ENCODE measurements at places on chromosomes 4 and X.

DNA sequence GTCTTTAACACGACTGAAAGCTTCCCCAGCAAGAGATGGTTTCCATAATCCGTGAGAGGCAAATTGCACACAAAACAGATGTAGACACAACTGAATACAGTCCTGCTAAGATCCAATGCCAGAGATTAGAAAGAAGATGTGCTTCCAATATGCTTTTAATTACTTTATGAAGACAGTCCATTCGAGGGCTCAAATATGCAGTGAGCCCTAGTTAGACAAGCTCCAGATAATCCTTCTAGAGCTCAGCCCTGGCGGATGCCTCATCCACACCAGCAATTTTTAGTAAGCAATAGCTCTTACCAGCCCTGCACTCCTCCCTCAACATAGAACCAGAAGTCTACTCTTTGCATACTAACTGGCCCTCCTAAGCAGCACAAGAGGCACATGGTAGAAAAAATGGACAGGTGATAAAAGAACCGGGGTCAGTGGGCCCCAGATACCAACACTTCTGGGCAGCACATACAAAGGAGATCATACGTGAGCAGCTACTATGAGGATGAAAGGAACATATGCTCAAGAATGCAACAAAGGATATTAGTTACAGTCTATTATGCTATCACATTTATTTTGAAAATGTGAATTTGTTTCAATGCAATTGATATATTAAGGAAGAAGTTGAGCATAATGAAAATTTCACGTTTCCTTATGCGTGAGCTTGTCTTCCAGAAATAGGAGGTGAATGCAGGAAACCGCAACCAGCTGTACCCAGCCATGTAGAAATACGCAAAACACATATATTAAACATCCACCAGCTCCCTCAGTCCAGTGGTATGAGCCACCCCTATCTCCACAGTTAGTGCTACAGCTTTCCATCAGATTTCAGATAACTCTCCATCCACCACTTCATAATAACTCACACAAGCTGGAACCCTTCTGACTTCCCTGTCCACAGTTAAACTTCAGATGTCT is 34.3 kb downstream of the GPC4 start:
- no peak for DNase-seq

DNA sequence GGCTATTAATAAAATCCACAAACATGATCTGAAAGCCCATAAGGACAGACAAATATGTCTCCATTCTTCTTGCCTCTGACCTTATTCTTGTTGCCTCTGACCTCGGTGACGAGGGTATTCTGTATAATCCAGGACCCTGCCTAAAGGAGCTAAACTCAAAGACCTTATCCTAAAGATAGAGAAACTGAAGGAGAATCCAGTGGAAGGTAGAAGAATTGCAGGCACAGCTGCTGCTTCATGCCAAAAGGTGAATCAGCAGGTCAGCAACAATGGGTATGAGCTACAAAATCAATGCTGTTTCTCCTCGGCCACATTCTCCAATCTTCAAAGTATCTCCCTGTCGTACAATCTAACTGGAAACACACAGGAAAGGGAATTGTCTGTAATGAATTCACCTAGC is 71.4 kb downstream of the INTS6L start:
- DNase-seq: no peak

DNA sequence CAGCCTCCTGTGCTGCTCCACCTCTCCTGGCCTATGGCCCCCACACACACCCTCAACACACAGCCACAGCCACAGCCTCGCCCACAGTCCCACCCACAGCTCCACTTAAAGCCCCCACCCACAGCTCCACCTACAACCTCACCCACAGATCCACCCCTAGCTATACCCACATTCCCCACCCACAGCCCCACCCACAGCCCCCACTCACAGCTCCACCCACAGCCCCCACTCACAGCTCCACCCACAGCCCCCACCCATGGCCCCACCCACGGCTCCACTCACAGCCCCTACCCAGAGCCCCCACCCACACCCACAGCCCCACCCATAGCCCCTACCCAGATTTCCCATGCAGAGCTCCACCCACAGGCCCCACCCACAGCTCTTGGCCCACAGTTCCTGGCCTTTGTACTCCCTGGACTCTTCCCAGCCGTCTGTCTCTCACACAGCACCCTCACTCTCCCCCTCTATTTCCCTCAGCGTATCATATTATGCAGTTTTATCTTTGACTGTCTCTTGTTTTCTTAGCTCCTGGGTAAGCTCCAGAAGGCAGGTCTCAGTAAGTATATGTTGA is 322.5 kb downstream of the EVC2 start:
- no peak for DNase-seq

DNA sequence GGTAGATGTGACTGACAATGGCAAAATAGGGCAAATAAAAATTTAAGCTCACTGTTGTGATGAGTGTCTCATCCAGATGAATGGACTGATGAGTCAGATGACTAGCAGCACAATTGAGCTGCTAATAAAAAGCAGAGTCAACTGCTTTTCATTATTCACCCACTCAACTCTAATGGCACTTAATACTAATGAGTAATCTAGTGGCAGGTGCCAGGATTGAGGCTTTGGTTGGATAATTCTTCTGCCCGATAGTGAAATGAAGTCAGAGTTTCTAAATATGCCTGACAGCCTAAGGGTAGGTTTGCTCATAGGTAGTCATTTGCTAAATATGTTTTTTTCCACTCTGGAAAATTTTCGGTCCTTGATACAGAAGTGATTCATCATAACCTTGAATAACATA is 10.4 kb downstream of the OGT start:
- DNase-seq: no peak

DNA sequence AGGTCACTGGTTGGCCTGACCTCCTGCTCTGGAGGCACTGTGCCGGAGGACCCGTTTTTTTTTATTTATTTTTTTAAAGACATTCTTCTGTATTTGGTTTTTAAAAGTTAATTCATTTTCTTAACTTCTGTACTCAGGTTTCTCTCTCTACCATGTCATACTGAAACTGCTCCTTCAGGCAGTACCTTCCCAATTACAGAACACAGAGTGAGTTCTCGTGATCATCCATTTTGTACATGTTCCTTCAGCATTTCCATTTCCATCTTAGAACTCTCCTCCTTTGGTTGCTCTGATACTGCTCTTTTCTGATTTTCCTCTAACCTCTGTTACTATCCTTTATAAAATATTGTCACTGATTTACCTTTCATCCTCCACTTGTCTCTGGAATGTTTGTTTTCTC is 17.9 kb downstream of the UBE2K start:
- no peak for DNase-seq

- no peak for DNase-seq
Observed at GRCh38 chrX:101025126-101025525, 26.8 kb downstream of the TRMT2B start.

DNA sequence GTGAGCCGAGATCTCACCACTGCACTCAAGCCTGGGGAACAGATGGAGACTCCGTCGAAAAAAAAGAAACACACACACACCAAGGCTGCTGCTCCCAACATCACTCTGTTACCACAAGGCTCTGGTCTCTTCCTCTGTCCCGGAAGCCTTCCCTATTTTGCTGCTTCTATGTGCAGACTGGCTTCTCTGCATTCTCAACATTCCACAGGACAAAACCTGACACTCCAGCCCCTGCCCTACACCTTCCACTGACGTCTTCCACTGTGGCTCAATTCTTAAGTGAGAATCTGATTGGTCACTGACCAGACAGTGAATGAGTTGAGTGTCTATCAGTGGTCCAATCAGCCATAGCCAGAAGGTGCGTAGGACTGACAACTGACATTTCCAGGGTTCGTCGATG is 5.9 kb downstream of the ODAPH start:
- no peak for DNase-seq

- no peak for DNase-seq
Observed at GRCh38 chrX:78944351-78944750, 840 bp upstream of the P2RY10 start.

DNA sequence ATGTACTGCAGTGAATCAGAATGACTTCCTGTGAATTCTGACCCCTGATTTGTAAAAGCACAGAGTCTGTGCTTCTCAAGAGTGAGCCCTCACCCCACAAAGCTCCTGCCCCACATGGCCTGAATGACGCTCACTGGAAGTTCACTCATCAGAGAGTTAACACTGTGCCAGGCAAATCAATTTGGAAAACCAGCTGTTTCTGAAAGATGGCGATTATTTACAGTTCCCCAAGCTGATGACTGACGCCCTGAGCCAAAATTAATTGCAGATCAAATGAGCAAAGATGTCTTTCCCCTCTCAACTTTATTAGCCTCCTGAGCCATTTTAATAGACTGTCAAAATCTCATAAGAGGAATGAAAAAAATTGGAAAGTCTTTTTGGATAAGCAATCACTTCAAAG is 118.0 kb downstream of the SLC2A9 start:
- no peak for DNase-seq

DNA sequence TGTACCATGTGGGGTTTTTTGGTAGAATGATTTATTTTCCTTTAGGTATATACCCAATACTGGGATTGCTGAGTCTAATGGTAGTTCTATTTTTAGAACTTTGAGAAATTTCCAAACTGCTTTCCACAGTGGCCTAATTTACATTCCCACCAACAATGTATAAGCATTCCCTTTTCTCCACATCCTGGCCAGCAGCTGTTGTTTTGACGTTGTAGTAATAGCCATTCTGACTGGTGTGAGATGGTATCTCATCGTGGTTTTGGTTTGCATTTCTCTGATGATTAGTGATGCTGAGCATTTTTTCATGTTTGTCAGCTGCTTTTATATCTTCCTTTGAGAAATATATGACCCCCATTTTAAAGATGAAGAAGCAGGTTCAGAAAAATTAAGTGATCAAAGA is 153.7 kb downstream of the CBR4 start:
- DNase-seq: no peak

- DNase-seq: no peak
Observed at GRCh38 chrX:111778591-111778990, 97.4 kb upstream of the TRPC5OS start.

DNA sequence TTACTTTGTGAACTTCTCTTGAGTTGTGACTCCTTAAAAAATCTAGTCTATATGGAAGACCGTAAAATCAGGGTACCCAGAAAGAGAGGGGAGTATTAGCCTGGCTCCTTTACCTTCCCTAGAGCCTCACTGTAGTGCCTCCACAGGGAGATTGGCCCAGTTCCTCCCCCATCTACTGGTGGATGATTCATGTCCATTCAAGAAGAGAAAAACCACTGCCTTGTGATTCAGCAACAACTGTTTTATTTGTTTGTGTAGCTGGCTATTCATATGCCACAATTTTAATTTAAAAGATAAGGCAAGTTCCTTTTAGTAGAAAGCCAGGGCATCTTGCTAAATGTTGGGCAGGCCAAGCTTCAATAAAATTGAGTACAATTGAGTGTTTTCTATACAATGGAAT is 221.8 kb upstream of the KCNIP4 start:
- no peak for DNase-seq

DNA sequence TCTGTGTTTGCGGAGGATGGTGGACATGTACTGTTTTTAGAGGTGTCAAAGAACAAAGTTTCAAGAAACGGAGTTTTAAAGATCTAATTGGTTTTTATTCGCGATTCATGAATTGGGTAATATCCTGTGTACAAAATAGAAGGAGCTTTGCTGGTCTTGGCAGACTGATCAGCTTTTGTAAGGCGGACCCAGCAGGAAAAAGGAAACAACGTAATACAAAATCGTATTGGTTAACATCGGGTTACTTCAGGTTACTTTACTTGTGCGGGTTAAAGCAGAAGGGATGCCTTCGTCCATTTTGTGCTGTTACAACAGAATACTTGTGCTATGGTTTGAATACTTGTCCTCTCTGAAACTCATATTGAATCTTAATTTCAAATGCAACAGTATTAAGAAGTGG is 11.4 kb upstream of the NYX start:
- no peak for DNase-seq

- no peak for DNase-seq
Observed at GRCh38 chrX:22666441-22666840, 333.3 kb upstream of the DDX53 start.

GRCh38 chr4:90317785-90318184 is 190.6 kb downstream of the CCSER1 start:
- DNase-seq: no peak

- DNase-seq: no peak
Observed at GRCh38 chrX:112874175-112874574, 33.5 kb upstream of the AMOT start.

DNA sequence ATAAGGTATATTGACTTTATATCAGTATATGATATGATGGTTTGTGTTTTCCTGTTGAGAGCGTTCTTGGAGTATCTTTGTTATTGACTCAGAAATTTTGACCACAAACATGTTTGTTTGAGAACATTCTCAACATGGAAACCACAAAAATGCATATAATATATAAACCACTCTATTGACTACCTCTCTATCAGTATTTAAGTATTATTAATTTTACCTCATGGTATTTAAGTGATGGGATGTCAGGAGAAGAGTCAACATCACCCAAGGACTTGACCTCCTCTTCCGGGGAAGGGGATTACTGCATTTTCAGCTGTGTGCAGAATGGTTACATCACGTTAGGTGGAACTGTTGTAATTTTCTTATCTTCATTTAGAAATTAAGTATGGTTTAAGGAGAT is 54.3 kb upstream of the PUDP start:
- no peak for DNase-seq

DNA sequence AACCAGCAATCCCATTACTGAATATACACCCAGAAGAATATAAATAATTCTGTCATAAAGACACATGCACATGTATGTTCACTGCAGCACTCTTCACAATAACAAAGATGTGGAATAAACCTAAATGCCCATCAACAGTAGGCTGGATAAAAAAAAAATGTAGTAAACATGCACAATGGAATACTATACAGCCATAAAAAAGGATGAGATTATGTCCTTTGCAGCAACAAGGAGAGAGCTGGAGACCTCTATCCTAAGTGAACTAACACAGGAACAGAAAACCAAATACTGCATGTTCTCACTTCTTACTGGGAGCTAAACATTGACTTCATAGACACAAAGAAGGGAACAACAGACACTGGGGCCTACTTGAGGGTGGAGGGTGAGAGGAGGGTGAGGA is 2067.7 kb downstream of the ARAP2 start:
- DNase-seq: no peak

DNA sequence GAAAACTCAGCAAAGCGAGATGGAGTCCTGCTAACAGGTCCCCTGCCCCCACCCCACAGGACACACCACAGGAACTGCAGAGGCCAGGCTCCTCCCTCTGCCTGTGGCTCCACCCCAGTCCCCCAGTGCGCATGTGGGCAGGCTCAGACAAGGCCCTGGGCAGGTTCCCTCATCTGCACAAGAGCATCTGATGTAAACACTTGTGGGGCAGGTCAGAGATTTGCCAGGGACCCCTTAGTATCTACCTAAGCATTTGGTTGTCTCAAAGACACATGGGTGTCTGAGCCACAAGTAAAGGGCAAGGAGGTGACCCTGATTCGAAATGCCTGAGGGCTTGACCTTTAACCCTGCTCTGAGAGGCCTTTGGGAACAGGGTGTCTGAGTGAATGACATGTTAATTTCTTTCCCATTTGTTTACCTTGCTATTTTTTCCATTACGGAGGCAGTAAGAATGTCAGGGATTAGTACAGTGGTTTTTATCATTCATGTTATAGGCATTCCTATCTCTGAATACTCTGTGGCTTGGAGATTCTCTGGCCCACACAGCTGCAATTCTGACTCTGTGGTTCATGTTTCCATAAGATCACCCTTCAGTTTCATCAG is 85.3 kb downstream of the ZNF518B start:
- no peak for DNase-seq

- no peak for DNase-seq
Observed at GRCh38 chr4:149645790-149646189, 169.9 kb downstream of the IQCM start.
